Cardiac atrium fibroblast (primary cell): ENCODE measurements at places on chromosomes 4 and X. TPM values are rescaled to one million over a fixed set of nuclear protein-coding genes. Genes with fewer than 3 reads are reported as not detected.

MMRN1 gene
- 0.65 and 2.0 TPM in 2 replicates for total RNA-seq

REPS2 gene
- total RNA-seq: 0.18 and 0.81 TPM in 2 replicates

DHX15 gene
- total RNA-seq: 92.0 and 106 TPM in 2 replicates

PNMA3 gene
- 0.32 TPM in 1 of 2 replicates, not detected in the other for total RNA-seq

ATP11C gene
- 54.7 and 70.3 TPM in 2 replicates for total RNA-seq

F9 gene
- not detected in 2 replicates for total RNA-seq

HTN3 gene
- total RNA-seq: not detected in 2 replicates

ZNF711 gene
- 0.16 and 0.36 TPM in 2 replicates for total RNA-seq

DEFB131A gene
- not detected in 2 replicates for total RNA-seq

NUDT10 gene
- 0.18 and 0.32 TPM in 2 replicates for total RNA-seq

GAGE1 gene
- total RNA-seq: not detected in 2 replicates

TEX13C gene
- total RNA-seq: not detected in 2 replicates

EMD gene
- total RNA-seq: 54.3 and 54.6 TPM in 2 replicates

ENPEP gene
- 0.97 and 3.8 TPM in 2 replicates for total RNA-seq

RBM46 gene
- not detected in 2 replicates for total RNA-seq

RBMXL3 gene
- total RNA-seq: not detected in 2 replicates

MAGEB1 gene
- total RNA-seq: not detected in 2 replicates

MAGEA2B gene
- not detected in 2 replicates for total RNA-seq

PPEF1 gene
- not detected in 2 replicates for total RNA-seq

TMSB15A gene
- 0.32 and 0.36 TPM in 2 replicates for total RNA-seq

HSFX1 gene
- 0.54 TPM in 1 of 2 replicates, not detected in the other for total RNA-seq

SPIN3 gene
- 4.2 and 5.2 TPM in 2 replicates for total RNA-seq

DCLK2 gene
- 1.8 and 2.3 TPM in 2 replicates for total RNA-seq

TGIF2LX gene
- total RNA-seq: not detected in 2 replicates

HSD17B13 gene
- not detected in 2 replicates for total RNA-seq

MCTS1 gene
- total RNA-seq: 33.2 and 62.5 TPM in 2 replicates

NONO gene
- 235 and 253 TPM in 2 replicates for total RNA-seq

PAGE1 gene
- not detected in 2 replicates for total RNA-seq

AFP gene
- total RNA-seq: 2.7 TPM in 1 of 2 replicates, not detected in the other

GCNA gene
- total RNA-seq: 0.54 and 0.81 TPM in 2 replicates

SPOCK3 gene
- 0.36 and 0.49 TPM in 2 replicates for total RNA-seq

GDPD2 gene
- total RNA-seq: 1.5 TPM in 1 of 2 replicates, not detected in the other

GAGE13 gene
- not detected in 2 replicates for total RNA-seq
